ENCODE measurements at places on chromosomes 1 and 21.
A peak's percentile ranks its signal among the peaks of the same experiment; 100 is the strongest.

GRCh38 chr1:237227476-237227875 is 185.5 kb downstream of the RYR2 start:
- no peak for DNase-seq

- DNase-seq: no peak
These were observed 5.1 kb upstream of the AIM2 start for GRCh38 chr1:159081626-159082025.

- no peak for DNase-seq
These were observed 34.7 kb upstream of the GPR25 start for GRCh38 chr1:200837931-200838571.

GRCh38 chr1:57424231-57425027 is 569 bp upstream of the DAB1 start:
- no peak for DNase-seq

GRCh38 chr1:150385537-150386445 is 21.8 kb downstream of the RPRD2 start:
- no peak for DNase-seq

GRCh38 chr1:204358605-204359004 is 1.1 kb downstream of the PLEKHA6 start:
- DNase-seq: no peak

DNA sequence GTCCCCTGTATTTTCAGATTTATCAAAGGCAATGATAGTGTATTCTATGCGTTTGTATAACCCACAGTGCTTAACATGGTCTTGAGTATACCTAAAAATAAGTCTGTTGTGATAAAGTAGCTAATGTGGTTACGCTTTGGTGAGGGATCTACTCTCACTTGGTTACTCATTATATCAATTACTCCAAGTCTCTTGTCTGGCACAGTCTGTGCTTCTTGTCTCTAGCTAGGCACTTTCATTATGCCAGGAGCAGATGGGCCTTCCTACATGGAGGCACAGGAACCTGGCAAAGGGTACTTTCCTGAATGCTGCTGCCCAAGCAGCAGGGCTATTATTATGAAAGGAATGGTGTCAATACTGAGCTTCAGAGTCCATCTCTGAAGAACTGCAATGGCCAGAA is 4.2 kb upstream of the PTPN22 start:
- no peak for DNase-seq

DNA sequence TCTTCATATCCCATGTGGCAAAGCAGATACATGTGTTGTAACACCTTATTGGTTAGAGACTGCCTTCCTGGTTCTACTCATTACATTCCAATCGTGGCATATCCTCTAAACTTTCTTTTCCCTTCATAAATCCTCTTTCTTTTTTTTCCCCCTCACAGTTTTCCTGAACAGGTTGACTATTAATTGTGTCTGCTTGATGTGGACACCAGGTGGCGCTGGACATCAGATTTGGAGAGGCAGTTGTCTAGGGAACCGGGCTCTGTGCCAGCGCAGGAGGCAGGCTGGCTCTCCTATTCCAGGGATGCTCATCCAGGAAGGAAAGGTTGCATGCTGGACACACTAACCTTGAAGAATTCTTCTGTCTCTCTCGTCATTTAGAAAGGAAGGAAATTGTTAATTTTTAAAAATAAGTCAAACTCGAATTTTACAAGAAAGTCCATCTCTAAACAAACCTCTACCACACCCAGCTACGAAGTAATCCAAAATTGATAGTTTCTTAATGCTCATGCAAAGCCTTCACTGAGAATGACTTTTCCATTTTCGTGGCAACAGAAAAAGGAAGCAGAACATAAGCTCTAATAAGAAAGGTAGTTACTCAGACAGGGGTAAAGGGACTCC is 59.4 kb upstream of the ASB17 start:
- peak; percentile 63 for DNase-seq

- DNase-seq: no peak
These were observed 1421.1 kb downstream of the PLA2G4A start for GRCh38 chr1:188249811-188250210.

DNA sequence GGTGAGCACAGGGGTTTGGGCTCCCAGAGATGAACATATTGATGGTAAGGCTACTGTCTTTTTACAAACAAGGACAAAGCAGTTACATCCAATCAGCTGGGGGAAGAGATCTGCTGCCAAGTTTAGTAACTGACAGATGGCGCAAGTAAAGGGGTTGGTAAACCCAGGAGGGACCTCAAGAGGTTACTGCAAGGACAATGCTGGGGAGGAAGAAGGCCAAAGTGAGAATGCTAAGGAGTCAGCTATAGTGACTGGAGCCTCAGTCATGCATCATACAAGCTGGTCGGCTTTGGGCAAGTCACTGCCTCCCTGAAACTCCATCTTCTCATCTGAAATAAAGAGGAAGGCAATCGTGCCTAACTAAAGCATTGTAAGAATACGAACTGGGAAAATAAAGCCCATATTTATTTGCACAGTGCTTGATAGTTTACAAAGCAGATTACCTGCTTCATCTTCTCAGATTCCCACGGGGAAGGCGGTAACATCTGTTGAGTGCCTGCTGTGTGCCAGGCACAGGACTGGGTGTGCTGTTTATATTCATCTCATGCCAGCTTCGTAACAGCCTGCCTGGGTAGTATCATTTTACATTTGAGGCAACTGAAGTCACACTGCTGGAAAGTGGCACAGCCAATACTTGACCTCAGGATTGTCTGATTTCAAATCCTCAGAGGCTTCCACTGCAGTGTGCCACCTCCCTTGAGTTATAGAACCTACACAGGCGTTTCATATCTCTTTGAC is 114.8 kb downstream of the BEND5 start:
- no peak for DNase-seq

- no peak for DNase-seq
These were observed 12.1 kb downstream of the BSND start for GRCh38 chr1:55010887-55011217.

- no peak for DNase-seq
These were observed 9.4 kb downstream of the RUSC1 start for GRCh38 chr1:155329980-155330598.

GRCh38 chr1:204751883-204752687 is 66.5 kb upstream of the LRRN2 start:
- DNase-seq: no peak

GRCh38 chr1:54989968-54990810 is 8.5 kb upstream of the BSND start:
- DNase-seq: no peak

- no peak for DNase-seq
These were observed 37.7 kb downstream of the SYF2 start for GRCh38 chr1:25194572-25195020.

DNA sequence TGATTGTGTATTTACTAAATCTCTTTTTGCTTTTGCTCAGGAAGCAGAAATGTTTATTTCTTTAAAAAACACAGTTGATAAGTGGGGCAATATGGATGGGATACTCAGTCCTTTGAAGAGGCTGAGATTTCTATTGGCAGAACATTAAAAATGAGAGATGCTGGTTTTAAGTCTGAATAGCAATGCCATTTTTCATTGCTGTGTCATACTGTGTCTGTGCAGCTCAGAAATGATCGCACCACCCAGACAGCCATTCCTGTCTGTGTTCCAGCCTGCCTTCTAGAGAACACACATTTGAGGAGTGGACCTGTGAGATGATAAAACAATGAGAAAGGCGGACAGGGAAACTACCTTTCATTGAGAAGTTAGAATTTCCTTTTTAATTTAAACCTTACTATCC is 231.2 kb upstream of the USP24 start:
- no peak for DNase-seq

GRCh38 chr1:47216278-47217059 is 15.6 kb downstream of the TAL1 start:
- no peak for DNase-seq

DNA sequence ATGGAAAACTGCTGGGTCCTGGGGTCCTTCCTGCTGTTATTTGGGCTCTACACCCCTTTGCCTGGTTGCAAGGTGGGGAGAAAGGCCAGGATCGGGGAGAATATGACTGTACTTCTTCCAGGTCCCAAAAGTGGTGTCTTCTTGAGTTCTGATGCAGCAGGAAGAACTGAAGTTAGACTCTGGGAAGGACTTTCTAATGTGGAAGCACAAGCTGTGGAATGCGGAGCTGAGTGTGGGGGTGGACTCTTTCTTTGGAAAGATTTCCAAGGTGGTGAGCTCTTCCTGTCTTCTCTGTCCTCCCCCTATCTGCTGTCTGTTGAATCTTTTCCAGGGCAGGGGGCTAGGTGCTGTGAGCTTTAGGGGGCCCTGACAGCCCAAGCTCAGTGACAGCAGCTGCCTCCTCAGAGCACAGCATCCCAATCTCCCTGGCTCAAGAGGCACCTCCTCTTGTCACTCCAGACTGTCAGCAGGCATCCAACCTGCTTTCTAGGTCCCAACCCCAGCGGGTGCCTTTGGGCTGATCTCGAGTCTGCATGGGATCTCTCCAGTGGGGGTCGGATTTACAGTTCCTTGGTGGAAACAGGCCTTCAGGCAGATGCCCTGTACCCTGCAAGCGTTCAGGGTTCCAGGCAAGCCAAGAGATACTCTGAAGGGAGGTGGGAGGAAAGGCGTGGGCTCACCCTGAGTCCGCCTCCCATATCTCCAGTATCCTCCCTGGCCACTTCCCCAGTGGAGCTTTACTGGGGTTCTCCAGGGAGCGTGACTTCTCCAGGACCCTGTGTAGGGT is 23.2 kb downstream of the ADORA1 start:
- DNase-seq: no peak

DNA sequence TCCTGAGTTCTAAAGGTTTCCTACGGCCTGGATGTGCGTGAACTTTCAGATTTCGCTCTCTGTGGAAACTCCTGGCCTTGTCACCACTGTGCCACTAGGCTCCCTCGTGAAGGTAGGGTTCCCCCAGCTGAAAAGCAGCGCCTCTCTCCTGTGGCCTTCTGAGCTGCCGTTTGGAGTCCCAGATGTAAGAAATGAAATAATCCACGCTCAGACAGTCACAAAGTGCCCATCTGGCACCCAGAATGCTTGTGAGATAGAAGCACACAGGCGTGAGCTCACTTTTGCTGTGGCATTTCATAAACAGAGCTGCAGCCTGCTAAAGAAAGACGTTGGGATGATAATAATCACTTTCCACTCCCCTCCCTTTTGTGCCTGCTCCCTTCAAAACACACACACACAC is 65.8 kb downstream of the LMO4 start:
- no peak for DNase-seq

DNA sequence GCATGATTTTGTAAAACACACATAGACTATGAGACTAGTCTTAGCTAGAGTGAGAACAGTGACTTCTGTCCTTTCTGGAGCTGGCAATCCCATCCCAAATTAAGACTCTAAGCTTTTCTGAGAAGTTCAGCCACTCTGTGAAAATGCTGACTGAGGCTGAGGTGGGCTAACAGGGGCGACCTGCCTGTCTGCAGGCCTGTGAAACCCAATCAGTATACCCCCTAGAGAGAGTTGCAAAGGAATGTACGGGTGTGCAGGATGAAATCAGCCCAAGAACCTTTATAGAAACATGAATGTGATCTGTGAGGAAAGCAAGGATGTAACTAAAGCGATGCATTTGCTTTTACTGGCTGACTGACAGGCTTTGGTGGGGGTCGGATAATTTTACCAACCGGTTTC is 16.0 kb upstream of the TBX15 start:
- DNase-seq: no peak

DNA sequence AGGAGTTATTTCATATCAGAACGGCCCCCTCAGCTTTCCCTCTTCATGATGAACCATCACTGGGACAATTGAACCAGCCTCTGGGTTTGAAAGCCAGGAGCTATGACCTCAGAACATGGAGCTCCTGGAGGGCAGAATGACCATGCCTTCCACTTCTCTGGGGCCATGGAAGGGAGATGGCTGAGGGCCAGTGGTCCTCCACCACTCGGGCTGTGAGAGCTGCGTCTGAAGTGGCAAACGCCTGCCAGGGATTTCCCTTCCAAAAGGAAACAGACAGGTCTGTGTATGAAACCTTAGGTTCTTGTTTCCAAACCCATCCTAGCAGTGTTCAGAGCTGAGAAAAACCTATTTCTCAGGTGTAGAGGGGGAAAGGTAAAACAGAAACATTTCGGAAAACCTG is 22.5 kb downstream of the PKP1 start:
- DNase-seq: no peak

- DNase-seq: no peak
These were observed 262.0 kb downstream of the NUF2 start for GRCh38 chr1:163583661-163584181.

DNA sequence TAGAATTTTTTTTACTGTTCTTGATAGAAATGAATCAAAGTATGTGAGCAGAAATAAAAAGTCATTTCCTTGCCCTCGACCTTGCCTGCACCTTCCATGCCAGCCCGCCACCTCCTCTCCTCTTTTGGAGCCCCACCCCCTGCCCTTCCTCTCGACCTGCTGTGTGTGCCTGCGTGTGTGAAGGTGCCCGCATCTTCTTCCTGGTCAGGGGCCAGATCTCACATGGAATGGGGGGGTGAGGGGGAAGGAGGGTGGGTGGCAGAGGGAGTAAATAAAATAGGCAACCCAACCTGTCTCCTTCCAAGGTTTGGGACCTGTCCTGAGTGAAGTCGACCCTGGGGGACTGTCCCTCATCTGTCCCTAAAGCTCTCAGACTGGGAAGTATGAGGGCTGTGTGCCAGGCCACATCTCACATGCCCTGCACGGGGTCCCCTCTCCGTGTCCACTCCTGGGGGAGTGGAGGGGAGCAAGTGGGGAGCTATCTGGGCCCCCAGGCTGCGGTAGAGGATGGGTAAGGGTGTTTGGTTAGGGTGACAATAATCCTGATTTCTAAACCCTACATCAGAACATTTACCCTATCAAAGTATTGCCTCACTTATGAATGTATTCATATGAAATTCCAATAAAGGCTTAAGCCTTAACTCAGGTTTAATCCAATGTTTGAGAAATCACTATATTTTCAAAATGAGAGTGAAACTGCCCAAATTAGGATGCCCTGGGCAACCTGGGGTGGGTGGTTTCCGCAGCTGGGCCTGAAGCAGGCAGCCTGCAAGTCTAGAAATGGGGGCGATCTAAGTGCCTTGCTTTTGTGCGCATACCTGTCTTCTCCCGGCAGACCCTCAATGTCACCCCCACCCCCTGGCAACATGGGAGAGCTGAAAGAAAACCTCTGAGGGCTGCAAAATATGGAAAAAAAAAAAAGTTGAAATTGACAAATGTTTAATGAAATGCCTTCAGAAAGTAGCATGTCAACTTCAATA is 15.4 kb downstream of the AMPD2 start:
- DNase-seq: no peak

DNA sequence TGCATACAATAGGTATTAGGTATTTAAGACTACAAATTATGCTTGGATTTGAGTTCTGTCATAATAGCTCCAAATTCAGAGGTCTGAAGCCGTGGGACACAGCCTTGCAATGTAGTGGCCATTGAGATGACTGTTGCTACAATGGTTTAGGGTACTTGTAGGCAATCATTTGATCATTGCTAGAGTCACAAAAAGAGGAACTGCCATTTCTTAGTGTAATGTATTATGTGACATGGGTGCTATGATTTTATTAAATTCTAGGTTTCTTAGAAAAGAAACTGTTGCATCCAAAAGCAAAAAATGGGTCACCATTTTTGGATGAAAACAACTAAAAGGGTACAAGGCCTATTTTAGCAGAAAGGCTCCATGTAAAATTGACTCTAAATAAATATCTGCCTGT is 129.9 kb upstream of the ZNF644 start:
- DNase-seq: no peak

GRCh38 chr1:239771550-239771949 is 320.1 kb upstream of the FMN2 start:
- no peak for DNase-seq

GRCh38 chr1:83694449-83694848 is 304.5 kb downstream of the TTLL7 start:
- DNase-seq: no peak

GRCh38 chr1:43797891-43798290 is 90.6 kb downstream of the ST3GAL3 start:
- DNase-seq: no peak

Data from NCI-H1048 (cell line).